ENCODE measurements at places on chromosomes 1 and 21.

- DNase-seq = no peak
Observed at GRCh38 chr1:42951588-42951987, 7.1 kb downstream of the SLC2A1 start.

- no peak for DNase-seq
Observed at GRCh38 chr1:201157949-201158348, 3.7 kb upstream of the TMEM9 start.

DNA sequence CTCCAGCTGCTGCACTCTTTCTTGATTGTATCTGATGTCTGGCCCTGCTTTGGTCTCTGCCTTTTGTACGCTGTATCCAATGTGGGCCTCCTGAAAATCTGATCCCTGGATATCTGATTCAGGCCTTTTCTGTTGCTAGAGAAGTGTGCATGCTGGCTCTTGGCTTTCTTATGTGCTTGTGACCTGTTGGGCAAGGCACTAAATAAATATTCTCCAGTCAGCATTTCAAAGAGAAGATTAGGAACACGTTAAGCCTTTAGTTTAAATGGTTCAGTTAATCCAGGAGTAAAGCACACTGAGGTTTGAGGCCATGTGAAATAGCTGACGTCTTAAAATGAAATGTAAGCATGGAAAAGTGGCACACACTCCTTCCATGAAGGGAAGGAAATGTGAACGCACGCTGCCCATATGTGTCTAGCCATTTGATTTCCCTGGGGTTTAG, 9.3 kb upstream of the F3 start:
- no peak for DNase-seq

- DNase-seq = no peak
Observed at GRCh38 chr1:99396389-99396788, 132.1 kb downstream of the PLPPR4 start.

DNA sequence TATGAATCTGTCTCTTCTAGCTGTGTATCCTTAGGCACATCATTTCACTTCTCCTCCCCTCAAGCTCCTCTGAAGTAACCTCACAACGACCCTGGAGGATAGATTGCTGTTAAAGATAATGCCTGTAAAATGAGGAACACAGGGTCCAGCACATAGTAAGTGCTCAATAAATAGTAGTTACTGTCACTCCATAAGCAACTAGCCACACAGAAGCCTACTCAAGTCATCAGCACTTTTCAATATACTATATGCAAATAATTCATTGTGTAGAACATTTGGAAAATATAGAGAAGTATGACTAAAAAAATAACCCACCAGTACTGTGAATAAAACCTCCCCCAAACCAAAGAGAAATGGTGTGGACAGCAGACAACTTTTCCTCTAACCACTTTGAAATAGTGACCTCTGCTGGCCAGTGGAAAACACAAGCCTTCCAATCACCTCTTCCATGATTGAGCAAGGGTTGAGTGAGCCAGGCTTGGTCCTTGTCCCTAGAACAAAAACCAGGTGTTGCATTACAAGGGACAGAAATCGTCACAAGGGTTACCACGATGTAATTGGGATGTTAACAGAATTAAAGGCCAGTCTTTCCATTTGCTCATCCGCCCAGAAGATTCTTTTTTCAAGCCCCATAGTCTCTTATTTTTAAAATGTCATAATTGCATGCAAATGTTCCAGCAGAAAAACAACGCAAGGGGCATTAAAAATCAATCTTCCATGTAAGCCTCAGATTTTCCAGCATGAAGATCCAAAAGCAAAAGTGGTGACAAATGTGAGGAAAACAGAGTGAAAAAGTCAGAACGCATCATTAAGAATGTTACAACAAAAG, 15.7 kb upstream of the GLIS1 start:
- peak; percentile 61 for DNase-seq

- DNase-seq = no peak
Observed at GRCh38 chr21:37165586-37165985, 92.5 kb downstream of the TTC3 start.

DNA sequence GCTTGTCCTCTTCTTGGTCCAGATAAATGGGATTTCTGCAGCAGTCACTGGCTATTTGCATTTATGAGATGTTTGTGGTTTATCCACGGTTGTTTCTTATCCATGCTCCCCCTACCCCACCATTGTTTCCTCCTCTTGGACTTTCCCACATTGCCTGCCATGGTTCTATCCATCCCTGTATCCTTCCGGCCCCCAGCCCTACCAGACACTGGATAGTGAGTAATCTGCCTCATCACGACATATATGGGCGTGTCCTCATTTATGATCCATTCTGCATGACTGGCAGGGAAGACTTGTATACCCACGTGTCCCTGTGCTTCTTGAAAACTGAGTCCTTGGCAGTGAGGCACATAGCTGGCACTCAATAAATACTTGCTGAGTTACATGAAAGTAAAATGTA, 40.1 kb downstream of the CACNA1S start:
- no peak for DNase-seq

GRCh38 chr1:213094446-213094845, 43.4 kb downstream of the RPS6KC1 start:
- DNase-seq = no peak

DNA sequence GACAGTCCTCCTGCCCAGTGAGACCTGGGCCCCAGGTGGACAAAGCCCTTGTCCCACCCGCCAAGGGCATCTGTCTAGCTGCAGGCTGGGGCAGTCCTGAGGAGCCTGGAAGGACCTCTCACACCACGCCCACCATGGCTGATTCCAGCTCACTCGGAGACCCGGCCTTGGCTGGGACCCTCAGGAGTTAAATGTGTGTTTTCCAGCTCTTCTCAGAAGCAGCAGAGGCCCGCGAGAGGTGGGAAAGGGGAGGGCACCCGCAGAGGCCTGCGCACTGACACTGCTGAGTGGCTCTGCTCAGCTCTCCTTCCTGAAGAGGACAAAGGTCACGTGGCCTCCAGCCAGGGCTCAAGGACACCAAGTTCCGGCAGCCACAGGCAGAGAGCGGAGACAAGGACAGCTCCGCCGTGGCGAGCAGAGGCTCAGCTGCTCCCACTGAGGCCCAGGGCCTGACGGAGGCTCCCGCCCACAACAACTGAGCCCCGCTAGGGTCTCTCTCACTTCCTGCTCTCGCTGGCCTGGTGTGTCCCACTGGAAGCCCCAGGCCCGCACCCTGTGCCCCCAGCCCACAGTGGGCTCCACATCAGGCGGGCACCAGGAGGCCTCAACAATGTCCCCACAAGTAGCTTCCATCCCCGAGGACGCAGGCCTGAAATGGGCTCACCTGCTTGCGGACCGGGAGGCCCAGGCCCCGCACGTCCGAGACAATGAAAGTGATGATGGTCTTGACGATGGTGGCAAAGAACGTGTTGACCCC, 16.9 kb downstream of the SLC19A1 start:
- no peak for DNase-seq

DNA sequence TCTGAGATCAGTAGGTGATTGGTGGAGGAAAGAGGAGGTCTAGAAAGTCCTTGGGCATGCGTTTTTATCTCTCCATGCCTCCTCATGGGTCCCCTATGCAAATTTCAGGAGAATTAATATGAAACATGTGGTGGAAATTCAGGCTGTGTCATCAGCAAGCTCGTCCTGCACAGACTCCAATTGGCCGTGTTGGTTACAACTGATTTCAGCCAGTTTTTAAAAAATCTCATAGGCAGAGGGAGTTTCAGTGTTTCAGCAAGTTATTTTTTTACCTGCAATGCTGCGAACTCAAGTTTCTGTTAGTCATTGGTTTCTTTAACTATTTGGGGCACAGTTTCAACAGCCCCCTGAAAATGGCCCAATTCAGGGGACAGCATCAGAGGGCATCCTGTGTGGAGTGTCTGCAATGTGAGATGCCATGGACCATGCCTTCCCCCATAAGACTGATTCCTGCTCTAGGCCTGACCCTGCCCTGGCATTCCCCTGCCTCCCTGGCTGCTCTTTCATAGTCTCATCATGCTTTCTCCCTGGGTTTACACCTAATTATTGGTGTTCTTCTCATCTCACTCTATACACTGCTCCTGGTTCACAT, 59.9 kb downstream of the C1orf198 start:
- DNase-seq = peak; percentile 37

DNA sequence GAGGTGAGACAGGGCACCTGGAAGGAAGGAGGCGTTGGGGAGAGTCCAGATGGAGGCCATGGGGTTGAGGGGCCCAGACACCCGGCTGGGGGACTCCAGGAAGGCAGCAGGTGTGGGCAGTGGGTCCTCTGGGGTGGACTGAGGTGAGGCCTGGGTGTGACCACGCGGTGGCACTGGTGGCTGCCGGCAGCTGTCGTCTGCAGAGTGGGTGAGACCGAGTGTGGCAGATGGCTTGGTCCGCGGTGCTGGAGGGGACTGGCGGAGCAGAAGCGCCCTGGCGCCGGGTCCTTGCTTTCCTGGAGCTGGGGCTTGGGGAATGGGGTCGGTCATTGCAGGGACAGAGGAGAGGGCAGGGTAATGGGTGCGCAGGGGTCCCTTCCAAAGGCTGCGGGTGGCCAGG, 12.5 kb downstream of the AGRN start:
- no peak for DNase-seq

GRCh38 chr1:55298167-55298894, 83.2 kb upstream of the USP24 start:
- DNase-seq = no peak

DNA sequence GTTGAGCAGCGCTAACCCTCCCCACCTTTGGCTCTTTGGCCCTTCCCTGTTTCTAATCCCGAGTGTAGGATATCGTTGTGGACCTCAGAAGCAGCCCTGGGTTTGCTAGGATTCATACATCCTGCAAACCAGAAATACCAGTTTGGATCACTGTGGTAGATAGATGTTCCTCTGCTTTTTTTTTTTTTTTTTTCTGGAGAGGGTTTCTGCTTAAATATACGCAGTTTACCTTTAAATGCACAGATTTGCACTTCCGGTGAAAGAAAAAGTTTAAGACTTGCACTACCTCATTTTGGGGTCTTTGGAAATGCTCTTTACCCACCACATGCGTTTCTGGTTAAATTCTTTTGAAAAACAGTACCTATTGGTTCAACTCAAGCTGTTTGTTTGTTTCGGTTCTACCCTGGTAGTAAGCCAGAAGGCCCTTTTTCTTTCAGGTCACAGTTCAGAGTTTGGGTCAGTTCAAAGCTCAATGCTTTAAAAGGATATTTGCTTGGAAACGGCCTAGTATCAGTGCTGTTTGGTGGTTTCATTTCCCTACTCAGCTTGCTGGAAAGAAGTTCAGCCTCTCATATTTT, 908 bp downstream of the DDI2 start:
- DNase-seq = no peak

GRCh38 chr1:225768662-225769426, 8.8 kb upstream of the SRP9 start:
- no peak for DNase-seq

DNA sequence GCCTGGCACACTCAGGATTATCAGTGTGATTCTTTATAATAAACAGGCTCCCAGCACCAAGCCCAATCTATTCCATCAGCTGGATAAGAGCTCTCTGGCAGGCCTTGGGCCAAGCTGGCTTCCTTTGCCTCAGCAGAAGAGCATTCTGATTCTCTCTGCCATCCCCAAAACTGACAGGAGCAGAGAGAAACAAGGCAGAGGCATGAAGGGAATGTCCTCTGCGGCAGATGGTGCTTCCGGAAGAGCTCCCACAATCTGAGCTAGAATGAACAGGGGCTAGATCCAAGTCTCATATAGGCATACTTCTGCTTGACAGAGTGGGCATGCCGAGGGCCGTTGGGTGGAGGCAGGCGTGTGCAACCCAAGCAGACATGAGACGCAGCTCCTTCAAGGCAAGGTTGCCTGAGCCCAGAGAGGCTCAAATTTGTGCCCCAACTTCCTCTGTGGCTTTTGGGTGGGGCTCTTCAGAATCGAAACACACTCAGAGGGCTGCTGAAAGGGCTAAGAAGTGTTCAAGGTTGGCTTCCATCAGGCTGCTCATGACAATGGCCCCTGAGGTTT, 4.0 kb downstream of the CAPN2 start:
- no peak for DNase-seq

DNA sequence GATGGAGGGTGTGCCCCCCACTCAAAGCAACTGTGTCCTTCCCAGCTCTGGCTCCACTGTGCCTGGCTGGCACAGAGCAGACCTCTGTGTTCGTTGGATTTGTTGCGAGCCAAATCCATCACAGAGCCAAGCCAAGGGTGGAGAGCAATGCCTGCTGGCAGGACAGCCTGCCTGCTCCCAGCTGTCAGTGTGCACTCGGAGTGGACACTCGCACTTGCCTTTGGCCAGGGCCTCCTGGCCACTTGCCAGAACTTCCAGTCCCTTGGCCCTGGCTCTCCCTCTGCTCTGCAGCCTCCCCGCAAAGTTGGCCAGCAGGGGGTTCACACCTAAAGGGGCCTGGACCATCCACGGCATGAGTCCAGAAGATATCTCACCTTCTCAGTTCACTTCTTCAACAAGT, 16.4 kb downstream of the HEYL start:
- no peak for DNase-seq

DNA sequence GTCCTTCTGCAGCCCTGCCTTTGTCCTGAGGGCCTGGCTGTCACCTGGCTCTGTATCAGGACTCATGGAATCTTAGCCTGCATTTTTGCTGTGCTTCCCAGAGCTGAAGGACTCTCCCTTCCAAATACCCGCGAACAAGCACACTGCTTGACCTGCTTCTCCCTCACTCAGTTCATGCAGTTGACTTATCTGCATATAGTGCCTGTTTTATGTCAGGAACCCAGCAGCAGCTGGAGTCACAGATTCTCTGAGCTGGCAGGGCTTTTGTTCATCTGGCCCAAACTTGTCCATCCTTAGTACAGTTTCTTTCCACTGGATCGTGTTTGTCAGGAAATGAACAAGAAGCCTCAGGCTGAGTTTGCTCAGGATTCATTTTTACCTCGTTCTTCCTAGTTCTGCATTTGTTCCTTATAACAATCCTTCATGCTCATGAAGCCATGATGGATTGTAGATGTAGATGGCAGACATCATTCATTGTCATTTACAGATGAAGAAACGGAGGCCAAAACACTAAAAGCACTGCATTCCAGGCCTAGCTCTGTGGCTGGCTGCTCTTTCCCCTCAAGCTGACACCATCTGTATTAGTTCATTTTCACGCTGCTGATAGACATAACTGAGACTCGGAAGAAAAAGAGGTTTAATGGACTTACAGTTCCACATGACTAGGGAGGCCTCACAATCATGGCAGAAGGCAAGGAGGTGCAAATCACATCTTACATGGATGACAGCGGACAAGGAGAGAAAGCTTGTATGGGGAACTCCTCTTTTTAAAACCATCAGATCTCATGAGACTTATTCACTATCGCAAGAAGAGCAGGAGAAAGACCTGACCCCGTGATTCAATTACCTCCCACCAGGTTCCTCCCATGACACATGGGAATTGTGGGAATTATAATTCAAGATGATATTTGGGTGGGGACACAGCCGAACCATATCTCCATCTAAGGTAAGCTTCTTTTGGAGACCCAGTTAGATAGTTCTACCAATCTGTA, 150.9 kb downstream of the HIVEP3 start:
- no peak for DNase-seq

- no peak for DNase-seq
Observed at GRCh38 chr21:41983229-41983628, 26.9 kb downstream of the ZBTB21 start.

GRCh38 chr1:13593511-13594131, 10.0 kb downstream of the PDPN start:
- DNase-seq = no peak

DNA sequence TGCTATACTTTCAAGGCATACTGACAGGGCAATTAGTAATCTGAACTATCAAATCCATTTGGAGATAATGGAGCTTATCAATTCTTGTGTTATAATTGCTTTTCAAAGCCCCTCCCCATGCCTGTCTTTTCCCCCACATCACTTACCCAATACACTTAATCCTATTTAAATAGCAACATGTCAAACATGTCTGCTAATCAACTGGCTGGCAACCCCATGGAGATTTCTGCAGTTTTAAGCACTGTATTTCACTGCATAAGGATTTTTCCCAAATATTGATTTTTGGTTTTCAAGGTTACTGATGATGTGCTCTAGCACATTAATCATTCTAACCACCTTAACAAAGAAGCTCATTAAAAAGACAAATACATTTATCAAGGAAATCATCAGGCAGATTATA, 800.3 kb downstream of the PLA2G4A start:
- no peak for DNase-seq

Data from HFFc6 (cell line).